ENCODE measurements at places on chromosomes 13 and 19.

DNA sequence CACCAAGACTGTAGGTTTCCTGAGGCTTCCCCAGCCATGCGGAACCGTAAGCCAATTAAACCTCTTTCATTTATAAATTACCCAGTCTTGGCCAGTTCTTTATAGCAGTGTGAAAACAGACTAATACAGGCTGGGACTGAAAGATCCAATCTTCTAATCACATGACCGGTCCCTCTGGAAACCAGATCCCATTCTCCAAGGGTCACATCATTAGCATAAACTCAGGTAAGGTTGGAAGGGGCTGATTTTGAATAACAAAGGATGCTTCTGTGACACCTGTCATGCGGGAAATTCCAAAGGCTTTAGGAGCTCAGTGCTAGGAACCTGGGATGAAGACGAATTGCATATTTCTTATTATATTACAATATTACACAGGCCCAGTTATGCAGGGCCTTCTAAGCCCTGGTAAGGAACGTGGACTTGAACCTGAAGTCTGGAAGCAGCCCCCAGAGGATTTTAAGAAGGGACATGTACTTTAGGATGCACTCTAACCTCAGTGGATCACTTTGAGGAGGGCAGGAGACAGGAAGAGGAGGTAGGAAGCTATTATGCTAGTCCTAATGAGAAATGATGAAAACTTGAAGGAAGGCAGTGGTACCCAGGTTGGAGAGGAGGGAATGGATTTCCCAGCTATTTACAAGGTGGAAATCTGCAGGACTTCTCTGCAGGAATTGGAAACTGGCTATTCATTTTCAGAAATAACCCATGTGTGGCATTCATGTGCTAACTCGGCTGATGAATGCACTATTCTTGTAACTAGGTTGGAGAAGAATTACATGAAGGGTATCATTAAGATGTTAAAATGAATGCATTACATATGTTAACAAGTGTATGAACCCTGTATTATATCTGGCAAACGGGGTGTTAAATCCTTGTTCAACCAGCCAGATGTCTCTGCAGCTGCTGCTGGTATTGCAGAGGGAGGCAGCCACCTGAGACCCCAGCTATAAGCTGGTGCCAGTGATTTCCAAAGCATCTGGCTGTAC lies 19.3 kb downstream of the TNFSF11 start:
- no peak for DNase-seq

GRCh38 chr19:14405380-14405757 lies 13.8 kb downstream of the DDX39A start:
- no peak for DNase-seq

DNA sequence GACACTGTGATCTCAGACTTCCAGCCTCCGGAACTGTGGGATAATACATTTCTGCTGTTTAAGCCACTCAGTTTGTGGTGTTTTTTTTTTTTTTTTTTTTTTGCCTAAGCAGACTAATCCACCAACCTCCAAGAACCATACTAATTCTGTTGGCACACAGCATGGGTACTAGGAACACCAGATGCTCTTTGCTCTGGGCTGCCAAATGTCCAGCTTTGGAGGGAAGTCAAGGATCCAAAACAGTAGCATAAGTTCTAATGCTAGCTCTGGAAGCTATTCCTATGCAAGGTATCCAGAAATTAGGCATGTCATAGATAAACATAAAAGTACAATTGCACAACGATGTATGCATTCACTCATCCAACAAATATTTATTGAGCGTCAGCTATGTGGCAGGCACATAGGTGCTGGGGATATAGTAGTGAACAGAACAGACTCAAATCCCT lies 64.5 kb upstream of the WDFY2 start:
- no peak for DNase-seq

DNA sequence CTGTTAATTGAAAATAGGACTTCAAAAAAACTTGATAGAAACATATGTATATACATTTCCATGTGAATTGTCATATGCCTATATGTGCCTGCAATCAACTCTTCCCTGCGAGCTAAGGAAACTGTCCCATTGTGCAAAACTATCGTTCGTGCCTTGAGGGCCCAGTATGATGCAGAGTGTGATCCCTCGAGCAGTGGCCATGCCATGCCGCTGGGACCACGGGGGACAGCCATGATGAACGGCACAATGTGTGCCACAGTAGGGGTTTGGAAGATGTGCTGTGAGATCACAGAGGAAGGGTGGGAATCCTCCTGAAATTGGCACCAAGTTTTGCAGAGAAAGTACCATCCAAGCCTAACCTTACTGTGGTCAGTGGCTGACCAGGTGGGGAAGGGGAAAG lies 118.1 kb upstream of the SOX1 start:
- no peak for DNase-seq

GRCh38 chr13:97130190-97130589 lies 91.9 kb upstream of the MBNL2 start:
- DNase-seq, result no peak

GRCh38 chr13:38687246-38688229 lies 661 bp downstream of the FREM2 start:
- DNase-seq, result no peak

DNA sequence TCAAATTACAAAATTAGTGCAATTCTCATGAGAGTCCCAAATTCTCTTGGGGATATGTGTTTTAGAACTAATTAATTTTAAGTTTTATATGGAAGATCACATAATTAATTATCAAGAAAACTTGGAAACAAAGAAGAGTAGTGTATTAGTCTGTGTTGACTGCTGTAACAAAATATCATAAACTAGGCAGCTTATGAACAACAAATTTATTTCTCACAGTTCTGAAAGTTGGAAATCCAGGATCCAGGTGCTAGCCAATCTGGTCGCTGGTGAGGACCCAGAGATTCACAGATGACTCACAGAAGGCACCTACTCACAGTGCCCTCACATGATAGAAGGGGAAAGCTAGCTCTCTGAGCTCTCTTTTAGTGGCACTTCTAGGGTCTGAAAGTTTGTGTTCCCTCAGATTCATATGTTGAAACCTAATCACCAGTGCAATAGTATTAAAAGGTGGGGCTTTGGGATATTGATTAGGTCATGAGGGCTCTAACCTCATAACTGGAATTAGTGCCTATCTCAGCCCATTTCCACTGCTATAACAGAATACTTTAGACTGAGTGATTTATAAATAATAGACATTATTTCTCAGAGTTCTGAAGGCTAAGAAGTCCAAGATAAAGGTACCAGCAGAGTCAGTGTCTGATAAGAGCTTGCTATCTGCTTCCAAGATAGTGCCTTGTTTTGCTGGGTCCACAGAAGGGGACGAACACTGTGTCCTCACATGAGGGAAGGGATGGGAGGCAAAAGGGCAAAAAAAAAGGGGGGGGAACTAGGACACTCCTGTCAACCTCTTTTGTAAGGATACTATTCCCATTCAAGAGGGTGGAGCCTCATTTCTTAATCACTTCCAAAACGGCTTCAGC lies 1.5 kb upstream of the ARGLU1 start:
- DNase-seq, result no peak

GRCh38 chr13:109821103-109821502 lies 34.7 kb upstream of the IRS2 start:
- DNase-seq, result no peak

- DNase-seq, result no peak
Measured at GRCh38 chr19:27964185-27964584, 1248.8 kb downstream of the UQCRFS1 start.

DNA sequence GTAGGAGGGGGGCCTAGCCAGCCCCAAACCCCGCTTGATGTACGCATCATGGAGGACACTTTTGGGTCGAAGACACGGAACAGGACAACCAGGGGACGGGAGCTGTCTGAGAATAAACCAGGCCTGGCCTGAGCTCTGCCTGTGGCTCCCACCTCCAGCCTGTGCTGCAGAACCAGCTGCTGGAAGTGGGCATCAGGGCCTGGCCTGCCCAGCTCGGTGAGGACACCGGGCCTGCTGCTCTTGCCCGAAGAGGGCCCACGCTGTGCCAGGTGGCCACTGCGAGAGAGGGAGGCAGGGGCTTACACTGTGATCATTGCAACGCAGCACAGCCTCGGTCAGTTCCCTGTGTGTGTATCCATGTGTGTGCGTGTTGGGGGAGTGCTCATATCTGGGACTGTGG lies 34.6 kb downstream of the CEBPG start:
- no peak for DNase-seq

- DNase-seq, result peak; percentile 21
Measured at GRCh38 chr19:1272423-1273262, 2.7 kb upstream of the FAM174C start.

GRCh38 chr19:46365561-46365960 lies 18.7 kb downstream of the PPP5C start:
- no peak for DNase-seq

DNA sequence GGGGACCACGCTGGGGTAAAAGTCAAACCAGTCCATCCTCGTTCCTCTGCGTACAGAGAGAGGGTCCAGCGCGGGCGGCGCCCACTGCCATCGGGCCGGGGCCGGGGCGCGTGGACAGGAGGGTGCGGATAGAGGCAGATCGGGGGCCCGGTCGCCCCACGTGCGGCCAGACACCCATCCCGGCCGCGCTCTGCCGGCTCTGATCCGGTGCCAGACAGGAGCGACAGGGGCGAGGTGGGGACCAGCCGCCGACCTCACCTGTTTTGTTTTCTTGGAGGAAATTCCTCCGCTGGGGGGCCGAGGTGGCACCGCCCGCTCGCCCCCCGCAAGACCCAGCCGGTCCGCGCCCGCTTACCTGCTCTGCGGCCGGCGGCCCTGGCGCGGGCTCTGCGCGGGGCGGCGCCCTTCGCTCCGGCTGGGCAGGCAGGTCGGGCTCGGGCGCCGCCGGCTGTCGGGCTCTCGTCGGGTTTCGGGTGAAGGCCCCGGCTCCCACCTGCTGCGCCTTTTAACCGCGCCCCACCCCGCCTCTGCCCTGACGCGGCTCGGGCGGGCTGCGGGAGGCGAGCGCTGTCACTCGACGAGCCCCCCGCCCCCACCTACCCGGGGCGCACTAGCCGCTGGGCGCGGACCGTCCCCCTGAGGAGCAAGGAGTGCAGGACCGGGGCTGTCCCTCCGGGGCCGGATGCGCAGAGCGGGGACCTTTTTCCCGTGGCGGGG lies at the start of gene GJB6:
Gene GJB6, minus strand, starts transcription at position 481 of the 717 bp plus-strand sequence. CDS start 8,839 bp downstream, outside the sequence.
- DNase-seq, result no peak

- DNase-seq, result no peak
Measured at GRCh38 chr13:80888390-80888789, 547.5 kb upstream of the SPRY2 start.

DNA sequence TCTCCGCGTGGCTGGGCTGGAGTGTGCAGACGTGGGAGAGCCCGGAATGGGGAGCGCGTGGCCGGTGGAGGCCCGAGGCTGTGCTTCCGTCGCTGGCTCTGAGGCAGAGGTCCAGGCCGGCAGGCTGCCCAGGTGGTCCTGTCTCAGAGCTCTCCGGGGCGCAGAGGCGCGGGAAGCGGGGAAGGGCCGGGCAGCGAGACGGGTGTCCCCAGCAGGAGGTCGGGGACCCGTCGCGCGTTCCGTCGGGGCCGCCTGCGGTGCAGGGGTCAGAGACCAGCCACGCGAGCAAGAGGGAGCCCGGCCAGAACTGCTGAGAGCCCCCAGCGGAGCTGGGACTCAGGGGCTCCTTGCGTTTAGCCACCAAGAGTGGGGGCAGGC lies 1.3 kb upstream of the C1QTNF9 start:
- DNase-seq, result no peak

DNA sequence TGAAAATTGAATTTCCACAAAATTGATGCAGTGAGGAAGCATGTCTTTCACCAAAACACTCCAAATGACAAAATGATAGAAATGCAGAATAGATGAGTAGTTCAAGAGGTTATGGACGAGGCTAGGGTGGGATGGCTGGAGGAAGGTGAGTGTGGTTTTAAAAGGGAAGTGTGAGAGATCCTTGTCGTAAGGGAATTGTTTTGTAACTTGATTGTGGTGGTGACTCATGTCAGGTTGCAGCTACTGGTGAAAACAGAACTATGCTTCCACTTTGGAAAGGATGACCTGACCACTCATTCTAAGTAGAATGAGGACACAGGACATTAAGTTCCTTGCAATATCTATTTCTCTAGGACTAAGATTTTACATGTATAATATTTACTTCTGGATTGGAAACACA lies 345.7 kb downstream of the MTUS2 start:
- no peak for DNase-seq

GRCh38 chr19:43574424-43575155 lies 737 bp downstream of the XRCC1 start:
- no peak for DNase-seq

- no peak for DNase-seq
Measured at GRCh38 chr13:45928843-45929242, 77.3 kb upstream of the SIAH3 start.

DNA sequence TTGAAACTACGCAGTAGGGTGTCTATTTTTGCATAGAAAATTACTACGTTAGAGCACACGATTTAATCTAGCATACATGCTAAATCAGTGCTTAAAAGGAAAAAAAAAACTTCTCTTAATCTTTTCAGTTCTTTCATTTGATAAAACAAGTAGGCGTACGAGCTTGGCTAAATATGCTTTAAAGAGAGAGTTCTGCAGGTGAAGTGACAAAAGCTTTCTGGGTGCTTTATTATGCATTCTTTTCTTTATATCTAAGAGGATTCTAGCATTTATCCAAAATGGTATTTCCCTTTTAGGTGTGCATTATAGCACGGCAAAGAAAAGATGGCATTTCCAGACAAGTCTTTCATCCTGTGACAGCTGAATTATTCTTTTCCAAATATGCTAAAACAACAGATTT lies 281.2 kb downstream of the PCDH9 start:
- no peak for DNase-seq
